ENCODE measurements at places on chromosomes 12 and 14.

DNA sequence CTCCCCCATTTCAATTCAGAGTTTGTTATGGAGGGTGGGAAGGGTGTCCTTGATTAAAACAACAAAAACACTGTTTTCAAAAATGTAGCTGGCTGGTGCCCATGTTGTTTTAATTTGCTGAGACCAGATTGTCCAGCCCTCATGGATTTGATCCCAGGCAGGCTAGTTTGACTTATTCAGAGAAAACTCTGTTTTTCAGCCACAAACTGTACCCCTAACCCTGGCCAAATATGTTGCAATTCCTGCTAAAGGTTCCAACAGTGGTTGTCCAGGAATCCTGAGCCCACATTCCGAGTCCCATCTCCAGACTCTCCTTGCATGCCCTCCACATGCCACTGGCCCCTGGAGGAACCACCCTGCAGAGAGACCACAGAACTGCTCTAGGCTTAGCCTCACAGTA, 36.0 kb downstream of the MAP1LC3B2 start:
- DNase-seq: no peak

GRCh38 chr14:22929104-22929960, at the start of gene PRMT5:
TSS of gene PRMT5 (minus strand) at chr14:22929376. CDS start at chr14:22929361, 15 bp downstream.
- DNase-seq: peak; percentile 100

DNA sequence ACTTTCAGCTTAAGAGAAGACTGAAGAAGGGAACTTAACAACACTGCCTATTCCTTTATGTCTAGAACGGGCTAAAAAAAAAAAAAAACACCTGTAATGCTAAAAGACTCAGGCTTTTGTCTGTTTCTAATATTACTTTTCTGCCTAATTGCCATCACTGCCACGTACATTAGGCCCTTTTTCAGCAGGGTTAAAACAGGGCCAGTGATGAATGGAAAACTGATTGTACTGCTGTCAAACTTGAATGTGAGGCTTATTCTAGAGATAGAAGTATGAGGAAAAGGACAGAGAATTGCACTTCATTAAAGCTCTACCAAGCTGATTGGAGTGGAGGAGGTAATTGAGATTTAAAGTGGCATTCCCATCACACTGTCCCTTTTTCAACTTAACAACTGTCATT, 535.8 kb downstream of the PRKD1 start:
- no peak for DNase-seq

GRCh38 chr12:96398424-96399119, 1.7 kb downstream of the CDK17 start:
- no peak for DNase-seq

- DNase-seq: no peak
These were observed 101.6 kb downstream of the RMST start for GRCh38 chr12:97564236-97564635.

- DNase-seq: peak; percentile 46
These were observed 774 bp upstream of the MANSC4 start for GRCh38 chr12:27780612-27781408.

DNA sequence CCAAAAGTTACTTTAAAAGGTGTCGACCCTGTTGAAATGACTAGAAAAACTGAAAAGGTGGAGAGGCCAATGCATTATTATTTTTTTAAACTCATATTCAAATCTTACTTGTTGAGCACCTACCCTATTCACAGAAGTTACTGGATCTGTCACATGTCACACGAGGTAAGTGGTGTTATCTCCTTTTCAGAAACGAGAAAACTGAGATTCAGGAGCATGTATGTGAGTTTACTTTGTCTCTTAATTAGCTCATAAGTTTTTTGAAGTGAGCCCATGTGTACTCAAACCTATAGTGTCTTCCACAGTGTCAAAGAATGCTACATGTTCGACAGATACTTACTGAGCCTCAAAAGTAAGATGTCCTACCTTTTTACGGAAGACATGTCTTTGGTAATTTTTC, 81.8 kb upstream of the EGLN3 start:
- no peak for DNase-seq

- DNase-seq: no peak
These were observed 6.5 kb downstream of the OR6C74 start for GRCh38 chr12:55250944-55251343.

DNA sequence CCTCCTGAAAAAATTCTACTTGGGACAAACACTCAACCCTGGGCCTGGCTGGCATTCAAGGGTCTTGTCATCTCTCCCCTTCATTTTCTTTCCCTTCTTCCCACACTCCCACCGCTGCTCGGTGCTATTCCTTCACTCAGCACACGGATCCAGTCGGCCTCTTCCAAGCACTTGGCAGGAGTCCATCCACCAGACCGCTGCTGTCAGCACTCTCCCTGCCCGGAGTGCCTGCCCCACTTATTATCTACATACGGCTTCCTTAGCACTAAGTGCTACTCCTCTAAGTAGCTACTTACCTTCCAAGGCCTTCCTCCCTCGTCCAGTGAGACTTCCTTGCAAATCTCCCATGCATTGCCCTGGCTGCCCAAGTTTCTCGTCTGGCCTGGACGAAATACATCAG, 29.8 kb downstream of the CALM1 start:
- peak; percentile 38 for DNase-seq

DNA sequence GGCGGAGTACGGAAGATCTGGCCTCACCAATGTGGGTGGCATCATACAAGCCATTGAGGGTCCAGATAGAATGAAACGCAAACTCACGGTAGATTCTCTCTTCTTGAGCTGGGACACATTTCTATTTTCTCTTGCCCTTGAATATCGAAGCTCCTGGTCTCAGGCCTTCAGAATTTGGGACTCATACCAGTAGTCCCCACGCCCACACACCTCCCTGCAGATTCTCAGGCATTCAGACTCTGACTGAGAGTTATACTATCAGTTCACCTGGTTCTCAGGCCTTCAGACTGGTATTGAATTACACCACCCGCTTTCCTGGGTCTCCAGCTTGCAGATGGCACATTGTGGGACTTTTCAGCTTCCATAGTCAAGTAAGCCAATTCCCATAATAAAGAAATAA, 37.8 kb downstream of the EIF2S3B start:
- no peak for DNase-seq

GRCh38 chr12:103882861-103883596, 42.0 kb upstream of the NT5DC3 start:
- no peak for DNase-seq

- DNase-seq: peak; percentile 62
These were observed 61.4 kb upstream of the MANSC4 start for GRCh38 chr12:27841392-27841882.

DNA sequence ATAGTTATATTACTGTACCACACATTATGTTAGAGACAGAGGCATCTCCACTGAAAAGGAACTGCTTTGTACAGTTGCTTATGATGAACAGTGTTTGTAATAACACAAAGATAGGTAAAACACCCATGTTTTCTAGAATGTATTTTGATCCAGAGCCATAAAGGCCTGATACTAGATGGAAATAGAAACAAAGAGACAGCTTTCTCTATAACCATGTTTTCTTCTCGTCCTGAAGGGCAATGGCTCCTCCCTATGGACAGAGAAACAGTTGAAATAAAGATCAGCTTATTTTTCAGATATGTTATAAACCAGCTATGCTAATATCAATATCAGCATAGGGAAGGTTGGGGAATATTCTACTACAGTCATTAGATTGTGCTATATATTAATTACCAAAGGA, 109.2 kb downstream of the ATXN7L3B start:
- DNase-seq: no peak

GRCh38 chr14:100275214-100275613, 31.0 kb downstream of the SLC25A29 start:
- DNase-seq: no peak

DNA sequence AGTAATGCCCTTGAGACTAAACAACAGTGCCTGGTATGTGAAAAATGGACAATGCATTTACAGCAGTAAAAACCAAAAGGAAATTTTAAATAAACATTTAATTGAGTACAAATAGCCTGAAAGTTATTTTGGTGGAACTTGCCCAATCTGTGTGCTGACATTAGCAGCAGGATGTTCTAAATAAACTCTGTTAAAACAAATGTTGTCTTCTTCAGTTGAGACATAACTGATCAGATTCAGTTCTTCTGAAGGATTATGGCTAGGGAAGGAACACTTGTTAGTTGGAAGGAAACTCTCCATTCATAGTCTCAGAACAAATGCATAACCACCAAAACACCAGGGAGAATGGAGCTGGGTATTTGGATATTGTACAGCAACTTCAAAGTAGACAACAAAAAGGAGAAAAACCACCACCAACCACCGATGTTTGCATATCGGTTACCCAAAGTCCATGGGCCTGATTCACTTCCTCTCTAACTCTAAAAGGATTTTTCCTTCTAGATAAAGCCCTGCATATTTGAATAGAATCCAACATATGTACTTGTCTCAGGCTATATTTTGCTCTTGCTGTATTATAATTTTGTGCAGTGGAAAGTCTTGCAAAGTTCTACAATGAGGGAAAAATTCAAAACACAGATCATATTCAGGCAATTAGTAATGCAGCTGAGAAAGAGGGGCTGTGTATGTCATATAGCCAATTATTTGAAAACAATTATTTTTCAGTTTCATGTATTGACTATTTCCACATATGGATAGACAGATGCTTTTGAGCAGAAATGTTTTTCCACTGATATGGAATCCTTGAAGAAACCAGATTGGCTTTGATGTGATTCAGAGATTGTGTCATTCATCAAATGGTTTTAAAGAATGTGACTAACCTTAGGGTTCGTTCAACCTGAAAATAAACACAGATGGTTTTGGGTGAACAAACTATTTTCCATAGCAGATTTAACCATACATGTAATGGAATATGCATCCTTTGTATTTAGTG, 152.2 kb upstream of the BMP4 start:
- DNase-seq: peak; percentile 86

GRCh38 chr12:132169376-132169775, 25.1 kb downstream of the NOC4L start:
- DNase-seq: no peak

GRCh38 chr12:50525422-50525821, 20.6 kb downstream of the DIP2B start:
- DNase-seq: no peak

- peak; percentile 58 for DNase-seq
These were observed 50.4 kb downstream of the GXYLT1 start for GRCh38 chr12:42094277-42094676.

- peak; percentile 82 for DNase-seq
These were observed 146.1 kb upstream of the NCOR2 start for GRCh38 chr12:124713436-124714082.

DNA sequence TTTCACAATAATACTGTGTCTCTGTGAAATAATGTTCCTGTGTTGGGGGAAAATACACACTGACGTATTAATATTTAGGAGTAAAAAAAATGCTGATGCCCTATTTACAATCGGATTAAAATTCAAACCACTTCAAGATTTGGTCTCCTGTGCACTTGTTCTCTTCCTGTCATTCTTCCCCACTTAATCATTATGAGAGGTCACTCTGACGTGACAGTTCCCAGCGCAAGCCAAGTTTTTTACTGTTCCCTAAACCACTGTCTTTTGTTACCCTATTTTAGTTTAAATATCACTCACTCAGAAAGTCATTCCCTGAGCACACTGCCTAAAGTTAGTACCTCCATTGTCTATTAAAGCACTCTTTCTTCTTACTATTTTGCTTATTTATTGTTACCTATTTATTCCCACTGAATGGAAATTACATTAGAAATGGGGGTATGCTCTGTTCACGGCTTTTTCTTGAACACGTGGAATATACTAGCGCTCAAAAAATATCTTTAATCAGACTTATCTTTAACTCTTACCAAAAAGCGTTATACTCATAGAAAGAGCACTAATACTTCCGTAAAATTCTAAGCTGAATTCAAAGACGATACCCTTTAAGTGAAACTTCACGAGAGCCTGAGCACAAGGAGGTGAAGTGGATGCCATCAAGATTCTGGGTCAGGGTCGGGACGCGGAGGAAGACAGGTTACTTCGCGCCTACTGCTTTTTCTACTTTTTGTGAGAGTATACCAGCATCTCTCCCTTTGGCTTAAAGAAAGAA, 670 bp upstream of the PSMA3 start:
- peak; percentile 14 for DNase-seq

DNA sequence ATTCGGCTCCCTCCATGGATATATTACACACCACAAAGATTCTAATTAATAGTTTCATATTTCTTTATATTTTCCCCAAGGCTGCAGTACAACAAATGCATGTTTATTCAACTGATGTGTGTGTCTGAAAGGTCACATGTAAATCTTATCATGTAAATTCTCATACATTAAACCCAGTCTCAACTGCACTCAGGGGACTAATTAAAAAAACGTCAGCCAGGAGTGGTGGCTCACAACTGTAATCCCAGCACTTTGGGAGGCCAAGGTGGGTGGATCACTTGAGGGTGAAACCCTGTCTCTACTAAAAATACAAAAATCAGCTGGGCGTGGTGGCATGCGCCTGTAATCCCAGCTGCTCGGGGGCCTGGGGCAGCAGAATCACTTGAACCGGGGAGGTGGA, 67.8 kb downstream of the MAP3K9 start:
- DNase-seq: no peak

GRCh38 chr14:89284333-89285058, 132.5 kb downstream of the FOXN3 start:
- peak; percentile 75 for DNase-seq

DNA sequence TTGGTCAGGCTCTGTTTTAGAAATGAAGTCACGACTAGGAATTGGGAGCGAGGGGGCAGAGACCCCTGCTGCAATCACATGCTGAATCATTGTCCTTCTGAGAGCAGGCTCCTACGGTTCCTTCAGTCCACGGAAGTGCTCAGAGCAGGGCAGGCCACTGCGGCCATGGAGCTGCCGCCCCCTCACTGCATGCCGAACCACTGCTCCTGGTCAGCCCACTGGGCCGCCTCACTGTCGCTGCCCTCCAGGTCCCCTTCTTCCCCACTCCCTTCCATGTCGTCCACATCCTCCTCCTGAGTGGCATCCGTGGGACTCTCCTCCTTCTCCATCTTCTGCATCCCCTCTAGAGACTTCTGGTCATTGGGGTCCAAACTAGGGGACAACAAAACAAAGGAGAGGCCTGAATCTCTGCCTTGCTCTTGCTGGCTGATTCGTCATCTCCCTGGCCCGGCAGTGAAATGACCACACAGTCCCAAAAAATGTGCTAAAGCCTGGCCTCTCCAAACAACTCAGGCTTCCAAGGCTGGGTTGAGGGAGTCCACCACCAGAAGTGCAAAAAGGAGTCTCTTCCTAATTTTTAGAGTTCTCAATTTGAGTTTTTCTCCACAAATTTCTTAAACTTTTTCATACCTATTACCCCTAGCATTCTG, 29.4 kb downstream of the ANAPC7 start:
- DNase-seq: no peak

DNA sequence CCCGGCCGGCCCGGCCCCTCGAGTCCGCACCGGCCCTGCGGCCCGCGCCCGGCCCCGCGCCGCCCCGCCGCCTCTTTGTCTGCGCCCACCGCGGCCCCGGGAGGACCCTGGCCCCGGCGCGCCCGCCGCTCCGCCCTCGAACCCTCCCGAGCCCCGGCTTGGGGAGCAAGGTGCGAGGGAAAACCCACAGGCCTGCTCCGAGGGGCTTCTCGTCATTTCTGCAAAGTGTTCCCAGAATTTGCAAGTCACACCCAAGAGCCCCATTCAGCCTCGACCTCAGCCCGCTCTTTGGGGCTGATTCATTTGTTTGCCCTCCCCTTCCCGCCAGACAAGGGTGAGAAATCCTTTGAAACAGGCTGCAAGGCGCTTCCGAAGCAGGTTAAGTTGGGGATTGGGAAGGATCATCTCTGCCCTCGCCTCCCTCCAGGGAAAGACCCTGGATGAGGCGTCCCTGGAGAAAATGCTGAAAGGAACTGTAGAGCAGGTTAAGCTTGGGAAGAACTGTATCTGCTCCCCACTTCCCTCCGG, 325 bp upstream of the CLIP1 start:
- DNase-seq: peak; percentile 74

- DNase-seq: no peak
These were observed 82.8 kb downstream of the DAAM1 start for GRCh38 chr14:59271256-59271655.

Measured in fibroblast of skin of right biceps (primary cell).